NCI-H1092 treated with DMSO at 0.1 percent for 48 hours (cell line): ENCODE measurements at places on chromosomes 2 and 18.

DNA sequence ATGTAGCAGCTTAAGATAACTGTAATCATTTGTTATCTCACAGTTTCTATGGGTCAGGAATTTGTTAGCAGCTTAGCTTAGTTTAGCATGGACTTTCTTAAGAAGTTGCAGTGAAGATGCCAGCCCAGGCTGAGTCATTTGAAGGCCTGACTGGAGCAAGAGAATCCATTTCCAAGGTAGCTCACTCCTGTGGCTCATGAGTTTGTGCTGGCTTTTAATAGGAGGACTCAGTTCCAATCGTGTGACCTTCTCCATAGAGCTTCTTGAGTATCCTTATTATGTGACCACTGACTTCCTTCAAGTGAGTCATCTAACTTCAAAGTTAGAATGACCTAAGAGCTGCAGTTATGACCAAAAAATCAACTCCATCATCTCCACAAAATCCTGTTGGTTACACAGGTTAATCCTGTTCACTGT lies 1.4 kb downstream of the GPATCH11 start:
- no peak for DNase-seq

DNA sequence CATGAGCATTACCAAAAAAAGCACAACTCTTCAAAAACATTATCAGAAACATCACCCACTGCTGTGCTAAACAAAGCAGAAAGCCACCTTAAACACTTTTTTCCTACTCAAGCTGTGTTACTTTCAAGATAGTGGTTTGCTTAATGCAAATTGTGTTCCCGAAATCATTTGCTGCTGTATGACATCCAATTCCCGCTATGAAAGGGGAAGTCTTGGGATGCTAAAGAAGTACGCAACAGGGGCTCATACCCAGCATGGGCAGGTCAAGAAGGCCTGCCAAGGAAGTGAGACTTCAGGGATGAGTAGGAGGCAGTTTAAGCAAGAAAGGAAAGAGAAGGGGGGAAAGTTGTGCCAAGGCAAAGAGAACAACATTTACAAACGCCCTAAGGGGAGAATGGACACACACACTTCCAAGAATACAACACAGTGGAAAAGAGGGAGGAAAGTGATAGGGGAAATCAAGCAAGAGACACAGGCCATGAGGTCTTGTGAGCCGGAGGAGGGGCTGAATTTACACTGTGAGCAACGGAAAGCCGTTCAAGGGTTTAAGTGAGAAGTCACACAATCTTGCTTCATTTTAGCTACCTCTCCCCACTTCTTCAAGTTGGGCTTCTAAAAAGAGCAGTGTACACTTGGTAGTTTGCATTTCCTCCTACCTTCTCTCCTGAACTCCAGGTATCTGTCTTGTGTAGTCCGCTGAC lies 4.0 kb downstream of the PTPN2 start:
- no peak for DNase-seq

- DNase-seq, result peak; percentile 41
Observed at GRCh38 chr2:101253013-101253702, 472 bp downstream of the CNOT11 start.

DNA sequence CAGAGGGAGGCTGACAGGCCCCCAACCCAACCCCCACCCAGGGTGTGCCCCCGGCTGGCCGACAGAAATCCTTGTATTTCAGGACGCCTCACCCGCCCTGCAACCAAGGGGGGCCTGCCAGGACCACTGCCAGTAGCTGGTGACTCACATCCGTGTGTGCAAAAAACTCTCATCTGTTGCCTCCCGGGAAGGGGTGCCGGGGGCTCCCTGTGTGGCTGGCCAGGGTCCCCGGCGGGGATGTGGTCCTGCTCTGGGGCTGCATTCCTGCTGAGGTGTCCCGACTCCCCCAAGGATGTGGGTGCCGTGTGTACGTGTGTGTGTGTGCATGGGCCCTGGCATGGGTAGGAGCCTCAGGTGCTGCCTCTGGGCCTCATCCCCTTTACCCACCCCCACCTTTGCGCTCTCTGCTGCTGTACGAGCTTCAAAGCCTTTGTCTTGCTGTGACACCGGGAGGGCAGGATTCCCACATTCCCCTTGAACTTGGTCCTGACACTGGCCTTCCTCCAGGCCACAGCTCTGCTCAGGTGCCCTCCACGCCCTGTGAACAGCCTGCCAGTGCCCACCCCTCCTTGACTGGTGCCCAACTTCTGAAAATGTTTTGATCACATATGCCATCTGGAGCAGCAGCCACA lies 226.3 kb upstream of the HDAC4 start:
- DNase-seq, result no peak

GRCh38 chr2:88897715-88898114 lies 206.2 kb downstream of the RPIA start:
- no peak for DNase-seq

- no peak for DNase-seq
Observed at GRCh38 chr18:3117493-3118192, 102.1 kb downstream of the MYOM1 start.

GRCh38 chr2:215958257-215958656 lies 55.1 kb downstream of the MREG start:
- DNase-seq, result no peak

DNA sequence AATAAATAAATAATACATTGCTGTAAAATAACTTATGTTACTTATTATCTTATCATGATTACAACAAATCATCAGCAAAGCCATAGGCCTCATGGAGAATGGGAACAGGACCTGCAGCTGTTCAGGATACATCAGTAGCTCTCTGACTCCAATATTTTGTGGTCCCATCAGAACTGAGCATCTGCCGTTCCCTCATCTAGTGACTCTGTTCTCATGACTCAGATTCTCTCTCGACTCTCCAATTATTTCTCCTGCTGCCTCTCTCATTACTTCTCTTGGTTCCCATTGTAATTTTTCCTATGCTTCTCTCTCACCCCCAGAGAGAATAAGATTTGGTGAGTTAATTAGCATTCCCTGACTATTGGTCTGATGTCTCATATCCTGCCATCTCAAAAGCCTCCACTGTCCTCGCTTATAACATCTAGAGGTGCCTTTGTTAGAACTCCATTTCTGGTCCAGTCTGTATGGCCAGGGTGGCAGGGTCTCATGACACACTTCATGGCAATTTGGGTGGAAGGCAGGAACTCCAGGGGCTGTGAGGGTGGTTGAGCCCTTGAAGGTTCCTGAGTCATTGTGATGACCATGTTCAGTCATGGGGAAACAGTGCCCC lies 78.0 kb upstream of the TANC1 start:
- no peak for DNase-seq

GRCh38 chr2:30731706-30732105 lies 75.5 kb downstream of the CAPN13 start:
- no peak for DNase-seq

GRCh38 chr2:155546721-155547555 lies 785.6 kb downstream of the NR4A2 start:
- no peak for DNase-seq

DNA sequence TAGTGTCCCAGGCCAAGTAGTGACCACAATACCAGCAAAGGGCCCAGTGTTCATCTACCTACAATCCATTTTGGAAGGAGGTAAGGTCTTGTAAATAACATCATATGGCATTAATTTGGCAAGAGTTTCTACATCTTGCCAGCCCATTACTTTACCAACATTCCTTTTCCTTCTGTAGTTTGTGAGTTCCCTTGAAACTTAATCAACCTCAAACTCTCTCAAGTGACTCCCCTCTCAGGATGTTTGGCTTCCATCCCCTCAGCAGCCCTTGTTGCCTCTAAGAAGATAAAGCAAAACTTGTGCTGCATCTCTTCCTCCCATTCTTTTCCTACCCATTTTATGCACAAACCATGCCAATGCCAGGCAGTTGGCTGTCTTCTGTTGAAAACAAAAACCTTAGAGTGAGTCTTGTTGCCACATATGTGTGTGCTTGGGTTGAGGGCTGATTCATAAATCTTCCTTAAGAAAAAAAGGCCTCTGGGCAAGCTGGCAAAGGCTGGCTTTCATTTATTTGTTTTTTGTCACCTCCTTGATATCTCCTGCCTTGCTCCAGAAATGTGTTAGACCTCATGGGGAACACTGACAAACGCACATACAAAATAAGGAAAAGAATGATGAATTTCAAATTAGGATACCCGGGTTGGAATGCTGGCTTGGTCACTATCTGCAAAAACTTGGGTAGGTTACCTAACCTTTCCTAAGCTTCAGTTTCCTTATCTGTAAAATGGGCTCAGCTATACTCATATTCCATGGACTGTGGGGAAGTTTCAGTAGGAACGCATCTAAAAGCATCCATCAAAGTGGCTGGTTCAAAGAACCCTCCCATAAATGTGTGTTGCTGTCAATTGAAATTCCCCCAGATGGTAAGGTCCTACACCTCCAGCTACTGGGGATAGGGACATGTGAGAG lies 29.4 kb upstream of the ST3GAL5 start:
- no peak for DNase-seq

DNA sequence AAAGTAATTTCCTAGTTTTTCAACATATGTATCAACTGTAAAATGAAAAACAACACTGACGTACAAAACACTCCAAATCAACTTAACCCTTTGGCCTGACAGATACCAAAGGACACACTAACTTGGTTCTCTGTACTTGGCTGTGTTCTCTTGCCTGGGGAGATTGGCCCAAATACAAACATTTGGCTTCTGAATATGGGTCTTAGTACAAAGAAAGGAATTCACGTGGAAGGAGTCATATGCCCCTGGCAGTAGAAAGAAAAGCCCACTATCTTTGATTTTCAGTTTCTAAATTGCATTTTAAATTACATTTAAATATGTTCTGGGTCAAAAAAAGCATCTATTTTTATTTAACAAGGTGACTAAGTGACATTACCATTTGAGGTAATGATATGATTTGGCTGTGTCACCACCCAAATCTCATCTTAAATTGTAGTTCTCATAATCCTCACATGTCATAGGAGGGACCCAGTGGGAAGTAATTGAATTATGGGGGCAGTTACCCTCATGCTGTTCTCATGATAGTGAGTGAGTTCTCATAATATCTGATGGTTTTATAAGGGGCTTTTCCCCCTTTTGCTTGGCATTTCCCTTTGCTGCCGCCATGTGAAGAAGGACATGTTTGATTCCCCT lies 153.6 kb upstream of the CCDC195 start:
- no peak for DNase-seq

- no peak for DNase-seq
Observed at GRCh38 chr2:33788044-33788443, 188.9 kb upstream of the FAM98A start.

DNA sequence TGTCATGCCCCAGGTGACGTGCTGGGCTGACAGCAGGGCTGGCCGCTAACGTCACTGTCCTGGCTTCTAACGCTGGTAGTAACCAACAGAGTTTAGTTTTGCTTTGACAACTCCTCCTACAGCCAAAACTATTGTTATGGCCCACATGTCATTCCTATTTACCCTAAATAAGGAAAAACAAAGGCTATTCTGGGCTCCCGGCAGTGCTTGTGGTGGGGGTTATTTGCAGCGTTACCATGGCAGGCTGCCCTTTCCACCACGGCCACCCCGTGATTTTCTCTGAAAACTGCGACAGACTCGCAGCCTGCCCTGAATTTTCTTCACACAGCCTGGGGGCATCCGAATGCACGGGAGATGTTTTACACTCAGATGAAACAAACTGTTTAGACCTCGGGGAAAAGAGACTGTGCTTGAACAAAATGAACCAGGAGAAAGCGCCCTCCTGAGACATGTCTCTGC lies 115.2 kb downstream of the FAM210A start:
- DNase-seq, result no peak

DNA sequence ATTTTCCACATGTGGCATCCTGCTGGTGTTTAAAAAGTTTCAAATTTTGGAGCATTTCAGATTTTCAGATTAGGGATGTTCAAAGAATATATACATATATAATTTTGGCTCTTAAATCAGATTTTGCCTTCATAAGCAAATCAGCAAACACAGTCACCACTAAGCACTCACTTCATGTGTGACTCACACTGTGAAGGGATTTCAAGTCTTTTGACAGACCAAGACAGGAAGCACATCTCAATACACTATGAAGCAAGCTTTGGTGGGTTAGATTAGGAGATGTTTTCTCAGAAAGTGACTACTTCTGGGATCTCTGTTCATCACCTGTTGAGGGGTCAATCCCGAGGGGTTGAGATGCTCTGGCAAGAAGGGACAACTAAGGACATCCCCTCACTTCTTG lies 227.8 kb upstream of the RBBP8 start:
- DNase-seq, result no peak

- no peak for DNase-seq
Observed at GRCh38 chr2:25558262-25558661, 115.1 kb downstream of the DTNB start.

- no peak for DNase-seq
Observed at GRCh38 chr2:239590276-239590675, 189.5 kb upstream of the HDAC4 start.

DNA sequence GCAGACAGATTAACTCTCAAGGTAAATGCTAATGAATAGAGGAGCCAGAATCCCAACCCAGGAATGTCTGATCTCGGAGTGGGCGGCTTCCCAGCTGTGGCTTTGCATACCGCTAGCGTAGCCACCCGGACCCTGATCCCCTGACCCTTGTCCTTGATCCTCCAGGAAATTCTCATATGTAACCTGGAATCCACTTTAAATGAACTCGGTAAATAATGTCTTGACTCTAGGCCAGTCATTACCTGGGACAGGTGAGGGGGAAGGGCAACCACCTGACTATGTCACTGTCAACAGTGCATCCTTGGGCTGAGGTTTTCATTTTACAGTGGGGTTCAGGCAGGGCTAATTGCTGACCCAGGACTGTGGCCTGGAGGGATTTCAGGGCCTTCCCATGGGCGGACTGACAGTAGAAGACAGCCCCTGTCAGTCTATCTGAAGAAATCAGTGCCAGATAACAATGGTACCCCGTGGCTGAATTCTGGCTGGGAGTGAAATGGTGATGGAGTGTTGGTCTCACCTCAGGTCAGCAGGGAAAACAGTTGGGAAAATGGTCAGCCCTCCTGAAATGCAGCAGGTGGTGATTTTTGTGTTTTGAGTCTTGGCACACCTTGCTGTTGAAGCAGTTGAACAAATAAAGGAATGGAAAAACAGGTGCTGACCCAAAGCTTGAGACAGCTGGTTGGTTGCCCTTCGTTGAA lies 9.6 kb downstream of the ACKR3 start:
- DNase-seq, result peak; percentile 29

GRCh38 chr2:124575497-124575896 lies 550.4 kb downstream of the CNTNAP5 start:
- DNase-seq, result no peak

- no peak for DNase-seq
Observed at GRCh38 chr2:158835431-158835830, 40.3 kb downstream of the DAPL1 start.

DNA sequence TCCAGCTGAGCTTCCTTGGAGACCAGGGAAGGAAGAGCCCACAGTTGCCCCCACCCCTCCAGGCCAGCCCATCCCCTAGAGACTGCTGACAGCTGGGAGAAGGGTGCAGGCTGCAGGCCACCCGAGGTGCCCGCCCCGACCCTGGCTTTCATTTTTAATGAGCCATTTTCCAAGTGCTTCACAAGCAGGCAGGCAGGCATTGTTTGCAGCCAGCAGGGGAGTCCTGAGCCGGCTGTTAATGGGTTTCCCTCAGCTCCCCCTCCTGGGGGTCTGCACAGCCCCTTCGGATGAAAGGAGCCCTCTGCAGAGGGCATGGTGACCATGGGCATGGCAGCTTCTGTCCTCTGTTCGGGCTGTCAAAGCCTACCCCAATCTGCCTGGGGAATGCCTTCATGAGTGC lies 94.5 kb downstream of the ZBTB7C start:
- peak; percentile 90 for DNase-seq
